SK-N-SH (cell line): ENCODE measurements at places on chromosomes 1 and 21. TPM values are rescaled to one million over a fixed set of nuclear protein-coding genes. Genes with fewer than 3 reads are reported as not detected.

ADPRS gene
- 54.2 and 62.3 TPM in 2 replicates for polyA plus RNA-seq

- no peaks in the 10 kb centered on the region for H3K27me3 ChIP-seq
- DNase-seq = no peak
- peaks cover 7% of the 10 kb centered on the region; the same call in 1 of the 2 replicates for H3K36me3 ChIP-seq
- H3K27ac ChIP-seq = peak overlapping the region; percentile 87
- peaks cover 26% of the 10 kb centered on the region; the same call in 1 of the 2 replicates for H3K4me1 ChIP-seq
- H3K4me3 ChIP-seq = peak overlapping the region; percentile 62; the same call in 1 of the 2 replicates
Observed at GRCh38 chr1:16981269-16981849, 939 bp upstream of the MFAP2 start.

DNA sequence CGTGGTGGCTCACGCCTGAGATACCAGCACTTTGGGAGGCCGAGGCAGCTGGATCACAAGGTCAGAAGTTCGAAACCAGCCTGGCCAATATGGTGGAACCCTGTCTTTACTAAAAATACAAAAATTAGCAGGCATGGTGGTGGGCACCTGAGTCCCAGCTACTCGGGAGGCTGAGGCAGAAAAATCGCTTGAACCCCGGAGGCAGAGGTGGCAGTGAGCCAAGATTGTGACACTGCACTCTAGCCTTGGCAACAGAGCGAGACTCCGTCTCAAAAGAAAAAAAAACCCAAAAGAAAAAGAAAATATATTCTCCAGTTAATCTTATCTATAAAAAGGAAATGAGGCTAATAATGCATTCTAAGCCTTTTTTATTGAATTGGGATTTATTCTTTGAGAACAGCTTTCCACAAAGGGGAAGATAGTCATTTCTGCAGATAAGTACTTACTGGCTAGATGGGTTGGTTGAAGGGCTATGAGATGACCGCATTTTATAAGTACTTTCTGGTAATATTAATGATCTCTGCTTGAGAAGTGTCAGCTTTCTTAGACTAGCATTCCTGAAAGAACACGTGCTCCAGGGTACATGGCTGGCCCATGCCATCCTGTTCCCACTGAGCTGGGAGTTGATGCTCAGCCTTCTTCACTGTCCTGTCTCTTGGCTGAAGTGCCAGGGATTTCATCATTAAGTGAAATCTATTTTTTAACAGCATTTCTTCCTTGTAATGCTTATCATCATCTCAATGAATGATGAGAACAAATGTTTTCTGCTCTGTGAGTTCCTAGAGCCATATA, 57.9 kb downstream of the SASS6 start:
- H3K27ac ChIP-seq = no peak overlapping the region
- H3K4me1 ChIP-seq = no peaks in the 10 kb centered on the region
- no peak overlapping the region for H3K4me3 ChIP-seq
- no peaks in the 10 kb centered on the region for H3K27me3 ChIP-seq
- no peak for DNase-seq

CFAP45 gene
- polyA plus RNA-seq = 0.57 and 0.74 TPM in 2 replicates

DNA sequence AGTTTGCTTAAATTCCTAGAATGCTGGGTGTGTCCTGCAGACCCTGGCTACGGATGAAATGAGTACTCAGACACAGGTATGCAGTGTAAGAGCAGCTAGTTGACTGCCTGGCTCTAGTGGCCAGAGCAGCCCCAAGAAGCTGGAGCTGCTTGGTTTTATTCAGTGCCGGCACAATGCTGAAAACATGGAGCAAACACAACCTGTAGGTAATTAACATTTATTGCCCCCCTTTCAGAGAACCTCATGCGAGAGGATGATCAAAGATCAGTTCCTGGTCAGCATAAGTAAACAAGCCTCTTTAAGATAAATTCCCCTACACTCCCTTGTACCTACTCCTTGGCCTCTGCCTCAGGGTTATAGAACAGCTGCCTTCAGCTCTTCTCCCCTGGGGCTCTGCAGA, 43.2 kb downstream of the MRPS6 start:
- H3K36me3 ChIP-seq = no peaks in the 10 kb centered on the region
- peaks cover 4% of the 10 kb centered on the region for H3K4me1 ChIP-seq
- no peak overlapping the region for H3K27ac ChIP-seq
- H3K27me3 ChIP-seq = no peaks in the 10 kb centered on the region

DNA sequence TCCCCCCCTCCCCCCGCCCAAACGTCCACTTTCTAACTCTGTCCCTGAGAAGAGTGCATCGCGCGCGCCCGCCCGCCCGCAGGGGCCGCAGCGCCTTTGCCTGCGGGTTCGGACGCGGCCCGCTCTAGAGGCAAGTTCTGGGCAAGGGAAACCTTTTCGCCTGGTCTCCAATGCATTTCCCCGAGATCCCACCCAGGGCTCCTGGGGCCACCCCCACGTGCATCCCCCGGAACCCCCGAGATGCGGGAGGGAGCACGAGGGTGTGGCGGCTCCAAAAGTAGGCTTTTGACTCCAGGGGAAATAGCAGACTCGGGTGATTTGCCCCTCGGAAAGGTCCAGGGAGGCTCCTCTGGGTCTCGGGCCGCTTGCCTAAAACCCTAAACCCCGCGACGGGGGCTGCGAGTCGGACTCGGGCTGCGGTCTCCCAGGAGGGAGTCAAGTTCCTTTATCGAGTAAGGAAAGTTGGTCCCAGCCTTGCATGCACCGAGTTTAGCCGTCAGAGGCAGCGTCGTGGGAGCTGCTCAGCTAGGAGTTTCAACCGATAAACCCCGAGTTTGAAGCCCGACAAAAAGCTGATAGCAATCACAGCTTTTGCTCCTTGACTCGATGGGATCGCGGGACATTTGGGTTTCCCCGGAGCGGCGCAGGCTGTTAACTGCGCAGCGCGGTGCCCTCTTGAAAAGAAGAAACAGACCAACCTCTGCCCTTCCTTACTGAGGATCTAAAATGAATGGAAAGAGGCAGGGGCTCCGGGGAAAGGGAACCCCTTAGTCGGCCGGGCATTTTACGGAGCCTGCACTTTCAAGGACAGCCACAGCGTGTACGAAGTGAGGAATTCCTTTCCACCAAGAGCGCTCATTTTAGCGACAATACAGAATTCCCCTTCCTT, 158.1 kb downstream of the RUNX1 start:
- H3K4me1 ChIP-seq = no peaks in the 10 kb centered on the region
- H3K27ac ChIP-seq = no peak overlapping the region
- H3K27me3 ChIP-seq = no peaks in the 10 kb centered on the region

GRCh38 chr21:27569091-27569490, 602.2 kb upstream of the ADAMTS5 start:
- H3K27ac ChIP-seq = no peak overlapping the region
- H3K27me3 ChIP-seq = no peaks in the 10 kb centered on the region
- no peak overlapping the region for H3K4me3 ChIP-seq
- H3K36me3 ChIP-seq = no peaks in the 10 kb centered on the region
- 0 out of 2 replicates have a peak, but pooled peaks cover 2% of the 10 kb centered on the region for H3K4me1 ChIP-seq

LRRIQ3 gene
- 0.56 and 0.70 TPM in 2 replicates for polyA plus RNA-seq

UBE2G2 gene
- 129 and 149 TPM in 2 replicates for polyA plus RNA-seq

CHI3L1 gene
- polyA plus RNA-seq = not detected in 2 replicates

FYB2 gene
- not detected in 2 replicates for polyA plus RNA-seq

DNA sequence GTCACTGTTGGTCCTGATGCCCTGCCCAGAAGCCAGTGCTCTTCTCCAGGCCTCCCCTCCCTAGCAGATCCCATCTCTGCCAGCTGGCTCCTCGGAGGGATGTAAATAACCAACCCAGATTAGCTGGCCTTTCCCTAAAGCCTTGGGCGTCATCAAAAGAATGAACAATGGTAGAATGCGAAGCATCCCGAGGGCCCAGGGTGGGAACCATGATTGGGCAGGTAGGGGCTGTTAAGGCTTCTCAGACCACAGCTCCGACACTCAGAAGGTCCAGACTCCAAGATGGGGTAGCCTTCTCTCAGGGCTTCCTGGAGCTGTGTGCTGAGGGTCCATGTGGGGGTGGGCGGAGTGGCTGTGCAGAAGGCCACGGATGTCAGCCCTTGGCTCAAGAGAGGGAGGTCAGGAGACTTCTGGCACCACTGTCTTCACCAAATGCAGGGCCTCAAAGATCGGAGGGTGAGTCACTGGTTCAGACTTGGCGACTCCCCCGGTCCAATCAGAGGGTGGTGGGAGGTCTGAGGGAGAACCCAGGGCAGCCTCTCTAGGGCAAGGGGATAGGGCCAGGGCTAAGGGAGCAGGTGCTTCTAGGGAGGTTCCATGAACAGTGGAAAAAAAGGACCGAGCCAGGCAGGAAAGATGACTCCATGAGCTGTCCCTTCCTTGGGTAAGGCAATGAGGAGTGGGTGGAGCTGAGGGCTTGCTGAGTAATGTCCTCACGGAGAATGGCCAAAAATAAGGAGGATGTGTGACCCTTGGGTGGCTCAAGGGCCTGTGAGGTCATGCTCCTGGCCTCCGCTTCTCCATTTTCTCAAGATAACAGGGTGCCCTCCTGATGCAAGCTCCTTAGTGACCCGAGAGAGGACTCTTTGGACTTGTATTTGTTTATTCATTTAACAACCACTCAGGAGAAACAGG, 58.4 kb upstream of the EPS8L3 start:
- no peak overlapping the region for H3K27ac ChIP-seq
- no peak overlapping the region for H3K4me3 ChIP-seq
- no peak for DNase-seq
- H3K36me3 ChIP-seq = no peaks in the 10 kb centered on the region
- no peaks in the 10 kb centered on the region for H3K27me3 ChIP-seq

IFI44 gene
- 6.5 and 8.7 TPM in 2 replicates for polyA plus RNA-seq

AMY1C gene
- polyA plus RNA-seq = not detected in 2 replicates

- no peak for DNase-seq
- peaks cover 18% of the 10 kb centered on the region for H3K27me3 ChIP-seq
- H3K4me1 ChIP-seq = peaks cover 25% of the 10 kb centered on the region; the same call in 1 of the 2 replicates
- no peak overlapping the region for H3K4me3 ChIP-seq
- no peak overlapping the region for H3K27ac ChIP-seq
- H3K36me3 ChIP-seq = no peaks in the 10 kb centered on the region
Observed at GRCh38 chr1:22406722-22407495, 44.7 kb upstream of the ZBTB40 start.

IQGAP3 gene
- 14.4 and 15.6 TPM in 2 replicates for polyA plus RNA-seq

GRCh38 chr1:82786883-82787282, 986.1 kb downstream of the ADGRL2 start:
- H3K4me3 ChIP-seq = no peak overlapping the region
- no peaks in the 10 kb centered on the region for H3K27me3 ChIP-seq
- peaks cover 2% of the 10 kb centered on the region for H3K4me1 ChIP-seq
- H3K36me3 ChIP-seq = no peaks in the 10 kb centered on the region
- H3K27ac ChIP-seq = no peak overlapping the region

GRCh38 chr1:74753104-74753503, 20.2 kb downstream of the TYW3 start:
- DNase-seq = no peak
- no peak overlapping the region for H3K4me3 ChIP-seq
- H3K36me3 ChIP-seq = peaks cover 63% of the 10 kb centered on the region

DNA sequence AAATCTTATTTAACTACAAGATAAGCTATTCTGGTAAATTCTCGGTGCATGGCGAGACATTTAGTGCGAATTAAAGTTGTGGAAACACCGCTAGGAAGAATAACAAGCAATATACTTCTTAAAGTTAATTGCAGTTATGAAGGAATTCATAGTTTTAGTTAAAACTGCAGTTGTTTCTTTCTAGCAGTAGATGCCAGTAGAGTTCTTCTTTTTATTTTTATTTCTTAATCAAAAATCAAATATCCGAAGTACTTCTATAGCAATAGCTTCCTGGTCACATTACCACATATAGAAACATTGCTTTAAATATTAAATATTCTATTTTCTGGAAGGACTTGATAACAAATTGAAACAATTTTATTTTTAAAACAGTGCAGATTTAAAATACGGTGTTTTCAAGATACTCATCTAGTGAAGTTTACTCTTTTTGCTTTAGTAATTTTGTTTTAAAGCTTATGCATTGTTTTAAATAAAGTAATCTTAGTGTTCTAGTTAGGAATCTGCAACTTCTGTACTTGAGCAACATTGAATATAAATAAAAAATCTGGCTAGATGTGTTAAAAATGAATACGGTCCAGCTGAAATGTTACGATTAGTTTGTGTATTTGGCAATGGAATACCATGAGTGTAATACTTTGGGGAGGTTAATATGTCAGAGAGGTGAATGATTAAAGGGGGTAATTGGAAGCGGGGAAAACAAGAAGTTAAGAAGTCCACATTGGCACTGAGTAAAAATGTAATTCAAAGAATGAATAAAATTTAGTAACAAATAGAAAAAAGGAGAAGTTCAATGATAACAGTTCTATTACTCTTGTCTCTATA, 2.7 kb upstream of the PRKACB start:
- peaks cover 21% of the 10 kb centered on the region; the same call in 1 of the 2 replicates for H3K4me1 ChIP-seq
- no peak overlapping the region for H3K27ac ChIP-seq
- no peaks in the 10 kb centered on the region for H3K27me3 ChIP-seq
- no peak overlapping the region for H3K4me3 ChIP-seq

DNA sequence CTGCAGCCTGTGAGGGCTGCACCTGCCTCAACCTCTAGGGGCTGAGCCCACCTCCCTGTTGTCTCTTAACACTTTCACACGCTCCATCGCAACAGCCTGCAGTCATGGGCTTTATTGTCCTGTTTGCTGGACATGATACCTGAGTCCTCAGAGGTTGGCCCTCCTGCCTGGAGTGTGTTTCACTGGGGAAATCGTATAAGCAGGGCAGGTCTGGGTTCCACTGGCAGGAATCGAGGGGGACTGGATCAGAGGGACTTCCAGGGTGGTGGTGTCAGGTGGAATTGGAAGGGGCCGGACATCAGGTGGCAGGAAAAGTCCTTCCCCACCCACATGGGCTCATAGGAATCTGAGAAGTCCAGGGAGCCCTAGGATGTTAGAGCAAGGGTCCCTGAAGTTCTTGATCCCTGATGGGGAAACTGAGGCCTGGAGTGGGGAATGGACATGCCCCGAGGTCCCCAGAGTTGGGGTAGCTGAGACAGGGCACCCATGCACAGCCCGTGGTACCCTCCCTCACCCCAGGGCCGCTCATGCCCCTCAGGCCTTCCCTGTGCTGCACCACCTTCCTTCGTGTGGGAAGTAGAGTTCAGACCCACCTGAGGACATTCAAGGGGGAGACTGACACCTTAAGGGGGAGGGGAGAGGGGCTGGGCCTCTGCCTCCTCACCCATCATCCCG, 66.6 kb downstream of the PIK3CD start:
- H3K36me3 ChIP-seq = peaks cover 1% of the 10 kb centered on the region
- H3K27me3 ChIP-seq = no peaks in the 10 kb centered on the region
- no peak overlapping the region for H3K4me3 ChIP-seq
- H3K27ac ChIP-seq = no peak overlapping the region
- DNase-seq = no peak
- peaks cover 9% of the 10 kb centered on the region; the same call in 1 of the 2 replicates for H3K4me1 ChIP-seq

- no peak overlapping the region for H3K4me3 ChIP-seq
- H3K27me3 ChIP-seq = no peaks in the 10 kb centered on the region
- no peaks in the 10 kb centered on the region for H3K4me1 ChIP-seq
- H3K36me3 ChIP-seq = no peaks in the 10 kb centered on the region
- DNase-seq = no peak
- H3K27ac ChIP-seq = no peak overlapping the region
Observed at GRCh38 chr21:30518876-30519275, 16.9 kb upstream of the KRTAP19-5 start.

AMY2A gene
- polyA plus RNA-seq = not detected in 2 replicates

- no peak for DNase-seq
- no peaks in the 10 kb centered on the region for H3K4me1 ChIP-seq
- H3K4me3 ChIP-seq = no peak overlapping the region
- no peaks in the 10 kb centered on the region for H3K36me3 ChIP-seq
- H3K27ac ChIP-seq = no peak overlapping the region
Observed at GRCh38 chr21:39602793-39603192, 9.9 kb upstream of the B3GALT5 start.

BRINP3 gene
- polyA plus RNA-seq = not detected in 2 replicates

GRCh38 chr1:15448877-15449462, 7.6 kb upstream of the CELA2A start:
- no peaks in the 10 kb centered on the region for H3K27me3 ChIP-seq
- H3K36me3 ChIP-seq = no peaks in the 10 kb centered on the region
- H3K4me1 ChIP-seq = peaks cover 3% of the 10 kb centered on the region; the same call in 1 of the 2 replicates
- DNase-seq = no peak
- no peak overlapping the region for H3K27ac ChIP-seq
- H3K4me3 ChIP-seq = no peak overlapping the region

SELENBP1 gene
- polyA plus RNA-seq = 0.11 and 0.16 TPM in 2 replicates

NCF2 gene
- polyA plus RNA-seq = 2.0 and 6.0 TPM in 2 replicates
